ENCODE measurements at places on chromosomes 12 and 14.
A peak's percentile ranks its signal among the peaks of the same experiment; 100 is the strongest.

GRCh38 chr12:121132601-121133481 lies at the start of gene P2RX7:
Gene P2RX7 (plus strand): TSS chr12:121132876. CDS start chr12:121132971, 95 bp downstream.
- no peak for DNase-seq

- DNase-seq, result no peak
Measured at GRCh38 chr14:89366864-89367778, 49.9 kb downstream of the FOXN3 start.

- peak; percentile 56 for DNase-seq
Measured at GRCh38 chr12:105409801-105410471, 79.4 kb downstream of the C12orf75 start.

DNA sequence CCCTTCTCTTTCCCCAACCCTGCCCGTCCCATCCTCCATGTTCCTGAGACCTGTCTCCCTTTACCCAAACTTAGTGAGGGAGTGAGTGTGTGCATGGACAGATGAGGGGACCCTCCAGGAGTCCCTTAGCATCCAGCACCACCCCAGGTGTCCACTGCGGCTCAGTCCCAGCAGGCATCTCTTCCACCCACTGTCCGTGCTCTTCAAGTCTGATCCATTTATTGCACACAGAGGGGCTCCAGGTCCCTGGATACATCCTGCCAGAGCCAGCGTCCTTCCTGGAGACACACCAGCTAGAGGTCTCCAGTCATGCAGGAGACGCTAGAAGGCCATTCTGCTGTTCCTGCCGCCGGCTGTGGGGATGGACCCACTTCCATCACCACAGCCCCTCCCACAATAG lies 239.2 kb downstream of the ADGRD1 start:
- no peak for DNase-seq

DNA sequence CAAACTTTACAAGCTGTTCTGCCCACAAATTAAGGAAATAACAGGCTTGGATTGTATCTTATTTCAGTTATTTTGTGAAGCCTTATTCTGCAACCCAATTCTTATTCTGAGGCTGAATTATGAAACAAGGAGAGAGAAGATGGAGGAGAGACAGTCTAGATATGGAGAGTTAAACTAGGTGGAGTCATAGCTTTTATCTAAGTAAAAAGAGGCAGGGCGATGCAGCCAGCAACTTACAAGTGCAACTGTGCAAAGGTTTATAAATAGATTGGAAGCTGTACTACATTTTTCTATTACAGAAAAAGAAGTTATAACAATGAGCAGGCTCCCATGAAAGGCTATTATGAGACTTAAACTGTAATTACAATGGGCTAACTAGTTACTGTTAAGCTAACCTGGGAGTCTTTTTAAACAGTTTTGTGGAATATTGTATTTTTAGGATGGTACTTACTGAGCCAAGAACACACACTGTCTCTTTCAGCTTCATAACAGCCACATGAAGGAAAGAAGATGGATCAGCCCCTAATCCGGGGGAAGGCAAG lies 22.4 kb downstream of the NID2 start:
- no peak for DNase-seq

DNA sequence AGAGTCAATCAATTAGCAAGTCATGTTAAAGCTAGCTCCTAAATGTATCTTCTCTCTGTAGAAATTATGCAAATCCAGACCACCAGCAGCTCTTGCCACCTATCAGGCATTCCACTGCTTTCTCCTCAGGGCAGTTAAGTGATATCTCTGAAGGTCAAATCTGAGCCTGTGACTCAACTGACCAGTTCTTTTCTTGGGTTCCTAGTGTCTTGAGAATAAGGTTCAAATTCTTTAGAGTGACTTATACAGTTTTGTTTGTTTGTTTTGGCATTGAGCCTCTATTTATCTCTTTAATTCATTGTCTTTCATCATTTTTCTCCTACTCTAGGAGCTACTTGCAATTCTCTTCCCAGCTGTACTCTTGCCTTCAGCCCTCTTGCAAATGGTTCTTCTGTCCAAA lies 2.5 kb upstream of the LRIG3 start:
- DNase-seq, result no peak

- no peak for DNase-seq
Measured at GRCh38 chr12:46005151-46005797, 14.9 kb upstream of the SCAF11 start.

DNA sequence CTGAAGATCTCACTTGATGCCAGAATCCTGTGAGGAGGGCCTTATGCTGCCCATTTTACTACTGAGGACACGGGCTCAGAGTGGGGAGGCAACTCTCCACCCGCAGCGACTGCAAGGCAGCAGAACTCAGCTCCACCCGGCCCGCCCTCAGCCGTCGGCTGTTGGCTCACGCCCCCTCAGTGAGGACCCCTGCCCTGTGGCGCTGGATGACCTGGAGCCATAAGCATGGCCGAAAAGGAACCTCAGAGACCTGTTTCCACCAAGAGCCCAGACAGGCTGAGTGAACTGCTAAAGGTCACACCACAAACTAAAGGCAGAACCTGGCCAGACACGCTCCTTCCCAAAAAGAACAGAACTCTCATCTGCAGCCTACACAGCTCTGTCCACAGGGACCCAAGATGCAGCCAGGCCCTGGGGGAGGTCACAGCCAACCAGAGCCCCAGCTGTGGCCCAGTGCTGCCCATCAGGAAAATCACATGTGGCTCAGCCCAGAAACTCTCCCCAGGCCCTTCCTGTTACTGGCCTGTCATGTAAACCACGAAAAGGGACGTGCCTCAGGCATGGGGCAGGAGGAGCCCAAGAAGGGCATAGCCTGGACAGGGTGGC lies 32.8 kb downstream of the CCNK start:
- DNase-seq, result no peak

- DNase-seq, result no peak
Measured at GRCh38 chr14:101109981-101110728, 206.6 kb upstream of the RTL1 start.

DNA sequence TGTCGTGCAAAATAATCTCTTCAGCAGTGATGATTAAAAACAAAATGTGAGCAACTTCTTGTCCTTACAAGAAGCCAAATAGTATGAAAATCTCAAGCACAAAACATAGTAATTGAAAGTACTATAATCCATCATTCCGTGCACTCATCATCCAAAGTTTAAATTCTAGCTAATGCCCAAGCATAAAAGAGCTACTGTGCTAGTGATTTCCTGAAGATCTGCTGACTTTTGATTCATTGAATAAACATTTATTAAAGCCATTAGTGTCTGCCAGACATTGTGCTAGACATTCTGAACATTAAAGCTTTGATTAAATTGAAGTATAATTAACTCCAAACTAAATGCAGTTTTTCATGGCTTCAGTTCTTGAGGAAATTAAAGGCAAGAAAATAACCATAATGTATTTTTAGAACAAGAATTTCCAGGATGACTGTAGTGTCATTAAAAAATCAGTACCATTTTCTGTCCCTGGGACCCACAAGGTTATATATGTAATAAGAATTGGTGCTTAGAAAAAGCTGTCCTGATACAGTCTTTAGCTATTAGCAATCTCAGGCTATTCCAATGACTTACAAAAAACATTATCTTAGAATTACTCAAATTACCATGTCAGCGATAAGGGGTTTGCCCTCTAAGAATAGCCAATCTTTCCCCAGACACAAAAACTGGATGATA lies 71.7 kb downstream of the CMAS start:
- DNase-seq, result no peak

DNA sequence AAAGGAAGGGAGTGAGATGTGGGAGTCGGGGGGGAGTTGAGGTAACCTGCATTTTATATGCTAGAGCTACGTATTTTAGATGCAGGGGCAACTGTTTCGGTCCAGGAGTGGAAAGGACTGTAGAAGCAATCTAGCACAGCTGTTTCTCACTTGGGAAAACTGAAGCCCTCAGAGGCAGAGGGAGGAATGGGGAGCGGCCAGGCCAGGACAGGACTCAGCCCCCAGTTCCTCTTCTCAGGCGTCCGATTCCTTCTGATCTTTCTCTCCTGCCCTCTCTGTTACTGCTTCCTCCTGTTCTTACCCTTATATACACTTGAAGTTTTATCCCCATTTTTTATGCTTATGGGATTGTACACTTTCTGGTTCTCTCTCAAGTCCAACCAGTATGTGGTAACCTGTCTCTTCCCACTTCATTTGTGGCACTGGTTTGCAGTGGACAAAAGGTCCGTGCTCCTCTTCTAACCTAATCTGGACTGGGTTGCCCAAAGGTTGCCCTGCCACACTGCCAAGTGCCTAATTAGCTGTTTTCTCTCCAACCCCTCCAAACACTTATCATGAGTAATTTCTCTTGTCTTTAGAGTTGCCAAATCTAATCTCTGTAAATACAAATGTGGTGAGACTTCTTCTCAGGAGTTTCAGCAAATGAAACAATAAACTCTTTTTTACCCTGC lies 16.2 kb downstream of the LPCAT3 start:
- DNase-seq, result no peak

- no peak for DNase-seq
Measured at GRCh38 chr12:60391051-60391450, 795.2 kb downstream of the SLC16A7 start.

DNA sequence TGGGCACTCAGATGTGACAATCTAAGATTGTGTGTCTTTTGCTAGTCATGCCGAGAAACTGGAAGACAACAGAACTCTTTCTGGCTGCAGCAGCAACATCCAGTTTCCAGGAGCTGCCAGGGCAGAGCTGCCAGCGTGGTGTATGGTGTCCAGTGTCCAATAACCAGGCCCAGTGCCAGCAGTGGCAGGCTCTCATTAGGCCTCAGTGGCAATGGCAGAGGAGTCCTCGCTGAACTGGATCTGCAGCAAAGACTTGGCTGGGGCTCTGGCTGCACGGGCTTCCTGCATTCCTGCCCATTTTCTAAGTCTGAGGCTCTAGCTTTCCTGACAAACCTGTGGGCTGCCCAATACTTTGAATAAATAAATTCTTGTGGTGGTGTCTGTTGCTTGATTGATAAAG lies 26.2 kb upstream of the PPM1A start:
- no peak for DNase-seq

GRCh38 chr12:22810036-22810435 lies 185.1 kb downstream of the ETNK1 start:
- DNase-seq, result no peak

DNA sequence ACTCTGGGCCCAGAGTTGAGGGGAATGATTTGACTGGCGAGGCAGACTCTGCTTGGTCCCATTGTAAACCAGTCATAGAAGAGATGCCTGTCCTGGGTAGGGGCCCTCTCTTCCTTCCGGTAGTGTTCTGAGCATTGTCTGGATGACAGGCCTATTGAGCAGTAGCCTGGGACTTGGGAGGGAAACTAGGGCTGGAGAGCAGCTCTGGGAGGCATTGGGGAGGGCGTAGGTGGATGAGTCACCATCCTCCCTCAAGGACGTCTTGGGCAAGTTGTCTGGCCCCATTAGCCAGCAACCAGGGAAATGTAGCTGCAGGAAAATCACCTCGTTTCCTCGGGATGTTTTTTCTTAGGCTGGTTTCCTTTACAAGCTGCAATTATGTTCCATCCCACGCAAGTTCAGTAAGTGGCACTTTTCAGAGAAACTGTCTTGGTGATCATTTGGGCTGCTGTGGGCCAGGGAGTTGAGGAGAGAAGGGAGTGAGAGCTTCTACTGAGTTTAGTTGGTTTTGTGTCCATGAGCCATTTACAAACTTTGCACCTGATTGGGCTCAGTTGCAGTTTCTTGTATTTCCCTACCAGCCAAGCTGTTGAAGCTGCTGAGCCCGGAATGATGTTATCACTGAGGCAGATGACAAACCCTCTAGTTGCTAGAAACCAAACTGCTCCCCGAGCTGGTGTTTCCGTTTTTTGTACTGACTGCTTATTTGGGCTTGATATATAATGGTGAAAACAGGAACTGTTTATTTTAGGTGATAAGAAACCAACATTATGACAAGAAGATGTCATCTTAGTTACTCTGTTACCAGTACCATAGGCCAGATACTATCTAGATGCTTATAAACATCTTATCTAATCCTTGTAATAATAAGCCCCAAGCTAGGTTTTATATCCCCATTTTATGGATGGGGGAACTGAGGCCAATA lies 147.6 kb downstream of the CHST11 start:
- peak; percentile 76 for DNase-seq

DNA sequence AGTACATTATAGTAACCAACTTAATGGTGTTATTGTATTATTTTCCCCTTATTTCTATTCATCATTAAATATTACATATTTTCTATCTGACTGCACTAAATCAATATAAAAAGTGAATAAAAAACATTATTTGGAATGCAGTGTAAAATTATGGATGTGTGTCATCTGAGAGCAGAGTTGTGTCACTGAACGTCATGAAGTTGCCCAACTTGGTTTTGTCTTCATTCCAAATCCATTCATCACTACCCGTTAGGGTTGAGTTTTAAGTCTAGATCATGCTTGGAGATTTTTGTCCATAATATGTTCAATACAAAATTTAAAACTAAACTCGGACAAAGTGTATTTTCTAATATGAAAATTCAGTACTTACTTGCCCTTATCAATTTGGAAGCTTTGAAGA lies 16.1 kb downstream of the KLRF1 start:
- no peak for DNase-seq

DNA sequence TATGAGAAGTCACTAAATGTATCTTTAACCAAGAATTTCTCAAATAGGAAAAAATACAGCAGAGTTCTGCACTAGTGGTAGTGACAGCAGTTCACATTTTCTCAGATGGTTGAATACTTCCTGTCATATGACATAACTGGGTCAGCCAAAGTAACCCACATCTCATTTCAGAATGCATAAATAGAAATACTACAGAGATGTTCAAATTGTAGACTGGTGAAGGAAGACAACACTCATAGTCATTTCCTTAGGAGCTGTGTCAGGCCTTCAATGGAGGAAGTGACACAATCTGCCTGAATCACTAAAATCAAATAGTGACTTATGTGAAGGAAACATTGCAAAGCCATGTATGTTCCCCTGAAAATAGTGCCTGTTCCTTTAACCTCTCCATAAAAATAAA lies 32.4 kb downstream of the FERMT2 start:
- DNase-seq, result no peak

- no peak for DNase-seq
Measured at GRCh38 chr12:111398530-111398929, 7.2 kb upstream of the SH2B3 start.

- no peak for DNase-seq
Measured at GRCh38 chr12:28793581-28794151, 355.4 kb upstream of the FAR2 start.

GRCh38 chr12:65628061-65628460 lies 196.2 kb upstream of the HMGA2 start:
- DNase-seq, result no peak

- DNase-seq, result no peak
Measured at GRCh38 chr14:96173636-96174475, 30.8 kb upstream of the BDKRB2 start.

- peak; percentile 63 for DNase-seq
Measured at GRCh38 chr14:56189307-56189706, 71.1 kb downstream of the PELI2 start.

DNA sequence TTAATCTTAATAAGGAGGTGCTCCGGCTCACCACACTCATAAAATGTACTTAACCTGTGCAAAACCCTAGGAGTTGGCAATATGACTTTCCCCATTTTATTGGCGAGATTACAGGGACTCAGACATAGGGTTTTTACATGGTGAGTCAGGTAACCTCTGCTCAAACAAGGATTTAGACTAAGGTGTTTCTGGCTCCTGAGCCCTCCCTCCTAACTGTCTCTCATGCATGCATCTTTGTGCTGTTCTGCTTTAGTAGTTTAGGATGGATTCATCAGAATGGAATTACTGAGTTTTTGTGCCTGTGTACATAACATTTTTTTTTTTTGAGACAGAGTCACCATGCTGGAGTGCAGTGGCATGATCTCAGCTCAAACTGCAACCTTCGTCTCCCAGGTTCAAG lies 993.3 kb upstream of the TMEM132C start:
- DNase-seq, result no peak
